Stimulated activated naive CD4-positive, alpha-beta T cell (primary cell): ENCODE measurements at places on chromosomes 7 and 10.

DNA sequence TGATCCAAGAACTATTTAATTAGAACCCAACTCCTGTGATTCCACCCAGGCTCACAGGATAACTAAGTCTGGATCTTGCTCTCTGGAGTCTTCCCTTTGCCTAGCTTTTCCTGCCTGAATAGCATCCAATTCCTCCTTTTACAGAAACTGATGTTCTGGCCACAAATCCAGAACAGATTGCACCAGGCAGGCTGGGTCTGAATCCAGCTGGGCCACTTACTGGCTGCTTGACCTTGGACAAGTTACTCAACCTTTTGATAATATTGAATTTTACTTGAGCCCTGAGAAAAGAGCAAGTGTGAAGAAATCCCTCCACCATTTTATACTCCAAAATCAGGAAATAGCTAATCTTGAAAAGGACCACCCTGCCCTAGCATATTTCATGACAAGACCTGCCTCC is 55.5 kb upstream of the SLC35G1 start:
- no peak for DNase-seq

DNA sequence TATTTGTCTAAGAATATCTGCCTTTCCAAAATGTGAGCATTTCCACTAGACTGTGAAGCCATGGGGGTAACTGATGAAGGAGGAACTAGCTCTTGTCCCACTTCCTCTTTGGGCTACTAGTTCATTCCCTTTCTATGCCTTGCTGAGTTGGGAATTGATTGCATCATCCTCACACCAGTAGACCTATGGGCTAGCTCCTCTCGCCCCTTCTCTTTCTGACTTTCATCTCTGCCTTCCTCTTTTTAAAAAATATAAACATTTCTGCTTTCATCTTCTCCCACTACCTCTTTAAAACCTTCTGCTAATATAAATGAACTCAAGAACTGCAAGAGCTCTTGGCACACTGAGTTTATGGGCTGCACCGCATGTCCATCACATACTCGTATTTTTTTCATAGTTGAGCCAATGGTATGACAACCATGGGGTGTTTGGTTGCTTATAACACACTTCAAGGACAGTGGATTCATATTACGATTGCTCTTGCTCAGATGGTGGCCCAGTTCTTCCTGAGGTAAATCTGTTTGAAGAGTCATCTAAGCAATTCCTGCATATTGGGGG is 182.0 kb downstream of the REEP3 start:
- DNase-seq, result no peak

DNA sequence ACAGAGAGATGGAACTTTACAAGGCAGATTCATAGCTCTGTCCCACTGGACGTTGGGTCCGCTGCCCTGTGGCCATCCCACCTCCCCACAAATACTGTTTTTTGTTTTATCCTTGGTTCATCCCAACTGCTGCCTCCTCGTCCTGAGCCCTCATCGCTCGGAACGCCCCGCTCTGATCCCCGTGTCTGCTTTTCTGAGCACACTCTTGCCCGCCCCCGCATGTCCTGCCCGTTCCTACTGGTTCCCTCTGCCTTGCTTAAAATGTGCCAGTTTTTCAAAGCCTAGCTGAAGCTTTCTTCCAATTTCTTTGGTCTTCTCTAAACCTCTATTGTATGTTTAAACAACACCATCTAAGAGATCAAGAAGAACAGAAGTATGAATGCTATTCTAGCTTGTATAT is 19.4 kb downstream of the RNF32 start:
- no peak for DNase-seq

- DNase-seq, result no peak
Observed at GRCh38 chr7:76211216-76211615, 9.5 kb downstream of the SRRM3 start.

DNA sequence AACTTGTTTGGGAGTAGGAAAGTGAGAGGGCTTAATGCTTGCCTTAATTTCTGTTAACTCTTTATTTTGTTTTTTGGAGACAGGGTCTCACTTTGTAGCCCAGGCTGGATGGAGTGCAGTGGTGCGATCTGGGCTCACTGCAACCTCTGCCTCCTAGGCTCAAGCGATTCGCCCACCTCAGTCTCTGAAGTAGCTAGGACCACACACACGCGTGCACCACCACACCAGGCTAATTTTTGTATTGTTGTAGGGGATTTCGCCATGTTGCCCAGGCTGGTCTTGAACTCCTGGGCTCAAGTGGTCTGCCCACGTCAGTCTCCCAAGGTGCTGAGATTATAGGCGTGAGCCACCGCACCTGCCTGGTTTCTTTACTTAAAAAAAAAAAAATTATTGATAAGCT is 1.9 kb downstream of the PPP2R2D start:
- no peak for DNase-seq

DNA sequence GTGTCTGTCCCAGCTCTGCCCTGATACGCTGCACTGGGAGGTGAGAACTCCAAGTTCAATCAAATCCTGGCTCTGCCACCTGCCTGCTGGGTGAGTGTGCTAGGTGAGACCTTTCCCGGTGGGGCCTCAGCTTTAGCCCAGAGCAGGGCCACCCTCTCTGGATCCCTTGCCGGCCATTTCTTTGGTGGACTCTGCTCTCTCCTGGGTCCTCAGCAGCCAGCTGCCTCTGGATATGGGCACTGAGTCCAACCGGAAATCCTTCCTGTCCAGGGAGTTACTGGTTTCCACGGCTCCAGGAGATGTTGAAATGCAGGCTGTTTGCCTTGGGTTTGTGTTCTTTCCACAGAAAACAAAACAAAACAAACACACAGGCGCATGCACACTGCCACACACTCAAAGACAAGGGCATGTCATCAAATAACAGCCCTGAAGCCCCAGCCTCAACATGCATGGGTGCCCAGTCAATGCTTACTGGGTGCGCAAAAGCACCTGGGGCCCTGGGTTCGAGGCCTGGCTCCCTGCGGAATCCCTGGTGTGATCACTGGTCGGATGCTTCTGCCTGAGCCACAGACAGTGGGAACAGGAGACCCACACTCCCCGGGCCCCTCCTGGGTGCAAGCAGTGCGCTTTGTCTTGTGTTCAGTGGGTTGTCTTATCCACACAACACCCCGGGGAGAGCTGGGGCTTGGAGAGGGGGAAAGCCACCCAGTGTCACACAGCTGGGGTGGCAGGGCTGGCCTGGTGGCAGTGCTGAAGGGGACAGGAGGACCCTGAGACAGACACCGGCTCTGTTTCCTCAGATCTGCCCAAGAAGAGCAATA is 33.1 kb downstream of the PPIF start:
- no peak for DNase-seq

GRCh38 chr10:55163388-55163979 is 362.5 kb upstream of the PCDH15 start:
- no peak for DNase-seq

- no peak for DNase-seq
Observed at GRCh38 chr10:110845192-110845755, 26.5 kb upstream of the PDCD4 start.
